ENCODE measurements at places on chromosomes 5 and 9.

DNA sequence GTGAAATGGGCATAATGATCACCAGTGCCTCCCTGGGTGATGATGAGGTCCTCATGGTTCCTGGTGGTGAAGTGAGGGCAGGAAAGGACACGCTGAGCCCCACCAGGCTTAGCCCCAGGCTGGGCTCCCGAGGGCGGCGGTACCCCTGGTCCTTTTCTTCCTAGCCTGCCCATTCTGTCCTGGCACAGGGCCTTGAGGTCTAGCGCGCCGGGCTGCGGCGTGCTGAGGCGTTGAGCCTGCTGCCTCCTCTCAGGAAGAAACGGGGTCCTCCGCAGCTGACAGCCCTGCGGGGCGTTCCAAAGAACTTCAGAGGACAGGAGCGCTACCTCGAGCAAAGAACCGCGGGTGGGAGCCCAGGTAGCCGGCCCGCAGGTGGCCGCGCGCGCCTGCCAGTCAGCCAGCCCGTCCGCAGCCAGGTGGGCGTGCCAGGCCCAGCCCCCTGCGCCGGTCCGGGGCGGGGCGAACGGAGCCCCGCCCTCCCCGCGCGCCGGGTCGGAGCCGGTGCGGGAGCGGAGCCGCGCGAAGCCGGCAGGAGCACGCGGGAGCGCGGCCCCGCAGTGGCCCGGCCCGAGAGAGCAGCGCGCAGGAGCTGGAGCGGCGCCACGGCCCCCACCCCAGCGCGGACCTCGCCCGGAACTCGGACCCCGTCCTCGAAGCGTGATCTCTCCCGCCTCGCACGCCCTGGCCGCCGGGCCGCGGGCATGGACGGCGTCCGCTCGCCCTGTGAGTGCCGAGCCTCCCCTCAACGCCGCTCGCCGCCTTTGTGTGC lies at the start of gene WNK2:
Gene WNK2 (plus strand): TSS at position 477 of the 769 bp plus-strand sequence. CDS start 791 bp downstream, outside the sequence.
- DNase-seq = no peak

DNA sequence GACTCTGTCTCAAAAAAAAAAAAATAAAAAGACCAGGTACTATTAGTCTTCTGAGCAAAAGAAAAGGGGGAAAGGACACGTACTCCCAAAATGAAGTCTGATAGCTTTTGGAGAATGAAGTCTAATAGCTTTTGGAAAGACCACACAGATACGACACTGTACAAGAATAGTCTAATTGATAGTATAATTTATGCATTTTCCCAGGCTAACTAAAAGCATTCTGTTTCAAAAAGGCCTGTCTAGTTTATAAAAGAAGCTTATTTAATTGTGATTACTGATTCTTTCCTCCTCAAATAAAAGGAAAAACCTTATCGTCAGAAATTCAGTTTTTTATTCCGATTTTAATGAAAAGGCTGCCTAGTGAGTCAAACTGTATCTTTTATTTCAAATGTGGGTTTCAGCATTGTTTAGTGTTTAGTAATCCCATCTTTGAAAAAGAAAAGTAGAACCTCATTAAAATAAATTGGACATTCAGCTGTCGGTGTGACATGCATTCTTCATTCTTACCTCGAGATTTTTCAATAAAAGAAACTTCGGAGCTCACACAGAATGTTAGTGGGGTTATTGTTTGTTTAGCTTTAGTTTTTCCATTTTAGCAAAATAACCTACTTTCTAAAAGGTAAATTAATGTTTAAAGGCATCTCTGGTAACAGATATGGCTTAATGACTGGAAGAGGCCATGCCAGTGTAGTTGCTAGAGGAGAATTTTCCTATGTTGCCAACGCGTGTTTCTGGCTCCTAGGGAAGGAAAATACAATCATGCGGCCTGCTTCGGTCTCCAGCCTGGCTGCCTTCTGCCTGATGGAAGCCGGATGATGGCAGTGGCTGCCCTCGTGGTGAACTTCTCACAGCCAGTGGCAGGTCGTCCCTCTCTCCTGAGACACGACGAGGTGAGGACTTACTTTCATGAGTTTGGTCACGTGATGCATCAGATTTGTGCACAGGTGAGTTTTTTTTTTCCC lies 70.0 kb downstream of the NLN start:
- DNase-seq = no peak

DNA sequence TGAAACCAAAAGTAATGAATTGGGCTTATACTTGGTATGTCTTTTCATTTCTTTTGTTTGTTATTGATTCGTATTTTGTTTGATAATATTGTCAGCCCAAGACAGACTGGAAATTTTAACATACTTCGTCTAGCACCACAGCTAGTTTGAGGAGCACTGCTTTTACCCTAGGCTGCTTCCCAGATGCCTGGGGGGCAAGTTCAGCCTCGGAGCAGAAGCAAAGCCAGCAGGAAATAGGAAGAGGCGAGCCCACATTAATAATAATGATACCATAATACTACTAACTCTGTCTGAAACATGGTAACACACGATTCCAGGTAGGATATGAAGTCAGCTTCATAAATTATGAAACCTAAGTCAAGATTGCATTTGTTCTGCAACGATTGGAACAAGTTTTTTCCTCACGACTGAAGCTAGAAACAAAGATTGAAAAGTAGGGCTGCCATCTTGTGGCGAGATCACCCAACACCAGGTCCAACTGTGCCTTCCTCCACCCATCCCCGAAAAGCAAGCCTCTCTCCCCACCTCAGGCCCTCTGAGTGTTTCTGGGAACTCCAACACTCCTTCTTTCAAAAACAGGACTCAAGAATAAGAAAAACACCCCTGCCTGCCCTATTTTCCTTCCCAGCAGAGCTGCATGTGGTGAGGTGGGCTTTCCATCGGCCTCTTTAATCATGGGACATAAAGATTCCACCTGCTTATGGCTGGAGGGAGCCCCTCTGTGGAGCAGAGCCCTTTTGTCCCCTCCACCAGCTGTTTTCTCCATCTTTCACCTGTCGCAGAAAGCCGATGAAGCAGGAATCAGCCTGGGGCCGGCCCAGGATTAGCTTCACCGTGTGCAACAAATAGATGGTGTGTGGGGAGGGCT lies 236.4 kb downstream of the CAAP1 start:
- no peak for DNase-seq

GRCh38 chr5:32848681-32849080 lies 137.6 kb downstream of the NPR3 start:
- no peak for DNase-seq

GRCh38 chr9:133715295-133715865 lies 22.8 kb downstream of the SARDH start:
- no peak for DNase-seq

DNA sequence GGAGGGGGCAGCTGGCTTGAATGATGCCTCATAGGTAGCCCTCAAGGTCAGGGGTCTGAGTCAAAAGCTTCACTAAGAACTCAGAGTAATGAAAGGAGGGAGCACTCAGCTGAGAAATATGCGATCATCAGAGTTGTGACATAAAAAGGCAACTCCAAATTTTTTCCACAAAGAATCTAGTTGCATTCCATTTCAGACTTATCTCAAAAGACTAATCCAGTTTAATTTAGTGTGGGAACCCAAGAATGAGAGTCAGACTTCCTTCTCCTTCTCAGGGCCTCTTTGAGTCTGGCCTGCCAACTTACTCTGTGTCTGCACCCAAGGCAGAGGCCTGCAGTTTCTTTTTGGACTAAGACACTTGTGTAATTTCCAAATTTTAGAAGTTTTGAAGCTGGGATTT lies 34.7 kb downstream of the GABRP start:
- no peak for DNase-seq

DNA sequence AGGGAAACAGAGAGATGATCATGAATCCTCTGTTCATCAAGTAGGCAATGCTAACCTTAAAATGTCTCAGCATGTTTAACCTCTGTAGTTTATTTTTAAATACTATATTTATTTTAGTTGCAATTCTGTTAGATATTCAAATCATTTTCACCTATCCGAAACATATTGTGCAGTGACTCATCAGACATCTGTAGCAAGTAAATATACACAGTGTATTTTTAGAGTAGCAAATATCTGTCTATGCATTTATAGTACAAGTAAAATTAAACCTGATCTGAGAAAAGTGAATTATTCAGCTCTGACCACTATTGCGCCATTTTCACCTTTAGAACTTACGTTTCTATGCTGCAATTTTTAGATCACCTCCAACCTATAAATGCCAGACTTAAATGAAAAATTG lies 24.3 kb upstream of the TUSC1 start:
- no peak for DNase-seq

- DNase-seq = no peak
These were observed 120.2 kb upstream of the FSTL4 start for GRCh38 chr5:133732536-133732935.

DNA sequence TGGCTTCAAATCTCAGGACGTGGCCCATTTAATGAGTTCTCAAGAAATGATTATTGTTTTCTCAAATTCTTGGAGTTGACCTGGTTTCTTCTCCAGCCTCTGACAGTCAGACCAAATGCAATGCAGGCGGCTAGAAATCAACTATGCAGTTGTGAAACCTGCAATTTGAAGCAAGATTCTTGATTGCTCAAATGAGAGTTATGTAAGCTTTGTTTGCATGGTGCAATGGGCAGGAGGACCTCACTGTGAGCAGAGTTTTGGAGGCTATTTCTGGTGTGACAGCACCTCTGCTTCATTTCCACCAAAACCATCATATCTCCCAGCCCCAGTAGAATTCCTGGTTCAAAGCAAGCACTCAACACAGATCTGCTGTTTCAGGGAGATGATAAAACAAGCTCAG lies 500.0 kb upstream of the KLF4 start:
- no peak for DNase-seq

- DNase-seq = no peak
These were observed 433.1 kb upstream of the DMAC1 start for GRCh38 chr9:8232726-8233125.

GRCh38 chr9:69313175-69313574 lies 11.8 kb upstream of the ENTREP1 start:
- DNase-seq = no peak

DNA sequence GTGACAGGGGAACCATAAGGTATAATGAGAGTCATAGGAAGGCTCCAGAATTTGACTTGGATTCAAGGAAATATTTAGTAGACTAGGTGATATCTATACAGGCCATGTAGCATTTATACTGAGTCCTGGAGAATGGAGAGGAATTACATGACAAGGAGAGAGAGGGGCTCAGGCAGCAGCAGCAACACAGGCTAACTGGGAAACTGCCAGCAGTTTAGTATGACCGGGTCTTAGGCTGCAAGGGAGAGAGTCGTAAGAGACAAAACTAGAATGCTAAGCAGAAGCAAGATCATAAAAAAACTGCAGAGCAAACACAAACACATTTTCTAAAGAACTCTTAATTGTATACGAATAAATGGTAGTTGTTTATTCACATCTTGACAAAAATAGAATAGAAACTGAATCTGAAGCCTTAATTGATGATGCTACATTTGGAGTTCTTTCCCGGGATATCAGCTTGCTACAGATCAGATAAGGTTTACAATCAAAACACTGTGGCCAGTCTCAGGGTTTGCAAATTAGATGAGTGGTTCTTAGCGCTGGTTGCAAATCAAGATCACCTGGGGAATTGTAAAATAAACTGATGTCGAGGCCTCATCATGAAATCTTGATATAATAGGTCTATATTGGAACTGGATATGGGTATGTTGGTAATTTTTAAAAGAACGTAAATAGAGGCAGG lies 480.0 kb upstream of the C9orf72 start:
- DNase-seq = no peak

DNA sequence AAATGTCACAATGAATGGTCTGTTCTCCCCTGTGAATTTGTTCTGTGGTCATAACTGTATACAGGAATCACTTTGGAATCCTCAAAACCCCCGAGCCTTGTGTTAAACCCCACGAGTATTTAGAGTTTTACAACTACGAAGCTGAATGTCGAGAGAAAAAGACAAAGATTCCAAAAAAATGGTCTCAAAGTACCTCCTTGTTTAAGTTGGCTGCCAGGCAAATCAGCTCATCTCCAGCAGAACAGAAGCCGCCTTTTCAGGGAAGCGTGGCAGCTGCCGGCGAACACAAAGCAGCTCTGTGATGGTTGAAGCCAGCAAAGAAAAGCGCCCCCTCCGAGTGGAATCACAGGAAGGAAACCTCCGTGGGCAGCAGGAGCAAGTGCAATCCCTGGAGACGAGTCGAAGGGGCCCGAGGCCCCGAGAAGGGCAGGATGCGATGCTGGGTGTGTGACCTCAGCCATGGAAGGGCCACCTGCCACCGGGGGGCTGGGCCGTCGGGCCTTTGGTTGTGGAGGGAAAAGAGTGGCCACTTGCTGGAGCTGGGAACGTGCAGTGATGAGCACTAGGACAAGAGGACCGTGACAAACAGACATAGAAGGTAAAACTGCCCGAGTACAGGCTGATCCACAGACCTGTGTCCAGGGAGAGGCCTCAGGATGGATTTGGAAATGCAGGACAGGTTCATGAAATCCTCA lies 706.4 kb downstream of the SEMA5A start:
- DNase-seq = no peak

DNA sequence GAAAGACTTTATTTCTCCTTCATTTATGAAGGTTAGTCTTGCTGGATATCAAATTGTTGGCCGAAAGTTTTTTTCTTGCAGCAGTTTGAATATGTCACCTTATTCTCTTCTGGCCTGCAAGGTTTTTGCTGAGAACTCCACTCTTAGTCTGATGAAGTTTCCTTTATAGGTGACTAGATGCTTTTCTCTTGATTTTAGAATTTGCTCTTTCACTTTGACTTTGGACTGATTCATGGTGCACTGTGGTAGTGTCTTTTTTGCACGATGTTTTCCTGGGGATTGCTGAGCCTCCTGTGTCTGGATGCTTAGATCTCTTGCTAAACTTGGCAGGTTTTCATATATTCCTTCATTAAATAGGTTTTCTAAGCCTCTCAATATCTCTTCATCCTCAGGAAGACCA lies 12.4 kb downstream of the AHRR start:
- DNase-seq = no peak

GRCh38 chr5:172172912-172173563 lies 15.0 kb downstream of the STK10 start:
- DNase-seq = no peak

DNA sequence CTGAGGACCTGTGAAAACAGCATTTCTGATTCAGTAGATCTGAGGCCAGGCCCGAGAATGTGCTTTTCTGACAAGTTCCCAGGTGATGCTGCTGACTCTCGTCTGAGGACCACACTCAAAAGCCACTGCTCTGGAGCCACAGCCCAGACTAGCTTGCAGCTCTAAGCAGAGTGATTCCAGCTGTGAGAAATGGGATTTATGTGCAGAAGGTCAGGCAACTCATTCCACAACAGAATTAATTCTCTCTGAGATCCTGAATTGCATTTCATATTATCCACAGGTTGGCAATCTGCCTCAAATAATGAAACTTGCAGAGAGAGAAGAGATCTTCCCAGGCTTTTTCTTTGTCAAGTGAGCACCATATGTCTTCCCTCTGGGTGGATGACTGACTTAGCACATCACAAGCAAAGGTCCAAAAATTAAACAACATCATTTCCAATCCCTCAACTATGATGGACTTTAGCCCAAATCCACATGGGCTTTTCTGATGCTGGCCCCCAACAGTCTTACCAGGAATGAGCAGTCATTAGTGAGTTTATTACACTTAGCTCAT lies 140.2 kb downstream of the ALDH1A1 start:
- no peak for DNase-seq

- no peak for DNase-seq
These were observed 12.8 kb upstream of the GNPDA1 start for GRCh38 chr5:142025637-142026036.

DNA sequence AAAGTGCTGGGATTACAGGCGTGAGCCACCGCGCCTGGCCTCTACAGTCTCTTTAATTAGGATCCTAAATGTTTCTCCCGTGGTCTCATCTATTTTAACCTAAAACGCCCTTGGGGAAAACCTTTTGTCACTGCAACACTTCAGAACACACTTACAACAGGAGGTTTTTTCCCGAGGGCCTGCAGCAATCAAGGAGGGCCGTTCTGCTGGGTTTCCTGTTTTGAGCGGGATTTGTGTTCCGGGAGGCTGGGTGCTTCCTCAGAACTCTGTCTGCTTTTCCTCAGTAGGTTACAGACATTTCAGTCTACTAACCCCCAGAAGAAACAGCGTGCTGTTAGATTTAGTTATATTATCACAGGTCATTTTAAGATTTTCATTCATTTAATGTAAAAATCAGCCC lies 65.4 kb upstream of the IRX4 start:
- no peak for DNase-seq
